Breast epithelium (tissue), 4 donors: ENCODE measurements at places on chromosomes 3 and 15. TPM values are rescaled to one million over a fixed set of nuclear protein-coding genes. Genes with fewer than 3 reads are reported as not detected.

NR2E3 gene
- not detected for total RNA-seq

SEC22A gene
- 33.1 TPM for total RNA-seq

SYNPR gene
- not detected for total RNA-seq

LSMEM2 gene
- total RNA-seq, result not detected

TMEM43 gene
- 90.5 TPM for total RNA-seq

CCRL2 gene
- 4.1 TPM for total RNA-seq

- DNase-seq, result no peak
These were observed 69.9 kb downstream of the FILIP1L start for GRCh38 chr3:100044369-100044768.

GRCh38 chr15:40279437-40280141 lies 3.3 kb downstream of the ANKRD63 start:
- peak; percentile 79 for DNase-seq

DNA sequence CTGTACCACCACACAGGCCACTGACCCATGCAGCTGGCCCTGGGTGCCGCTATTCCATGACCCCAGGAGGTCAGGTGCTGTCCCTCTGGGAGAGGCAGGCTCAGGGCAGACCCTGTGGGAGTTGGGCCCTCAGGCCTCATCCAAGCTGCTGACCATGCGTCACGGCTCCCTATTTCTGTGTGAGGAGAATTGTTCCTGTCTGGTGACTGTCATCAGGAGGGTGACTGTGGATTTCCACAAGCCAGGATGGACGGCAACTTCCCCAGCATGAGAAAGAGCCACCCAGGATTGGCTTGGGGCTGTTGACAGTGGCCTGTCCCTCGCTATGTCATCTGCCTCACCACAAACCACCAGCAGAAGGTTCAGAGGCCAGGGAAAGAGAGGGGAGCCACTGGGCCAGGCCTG lies 41.4 kb downstream of the ZDHHC19 start:
- no peak for DNase-seq

DNA sequence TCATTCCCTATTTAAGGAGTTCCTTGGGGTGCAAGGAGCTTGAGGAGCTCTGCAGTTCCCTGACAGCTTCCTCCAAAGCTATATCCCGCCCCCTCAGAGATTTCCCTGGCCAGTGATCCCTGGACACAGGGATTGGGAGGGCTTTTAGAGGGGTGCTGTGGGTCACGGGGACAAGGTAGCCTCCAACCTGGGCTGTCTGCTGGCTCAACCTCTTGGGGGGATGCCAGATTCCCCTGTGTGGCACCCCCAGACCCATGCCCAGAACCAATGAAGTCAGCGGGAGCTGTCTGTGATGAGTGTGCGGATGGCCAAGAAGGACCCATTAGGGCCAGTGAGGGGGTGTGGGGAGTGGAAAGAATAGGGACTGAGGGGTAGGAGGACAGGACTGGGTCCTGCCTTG lies 21.0 kb upstream of the ATP2B2 start:
- DNase-seq, result peak; percentile 25

DNA sequence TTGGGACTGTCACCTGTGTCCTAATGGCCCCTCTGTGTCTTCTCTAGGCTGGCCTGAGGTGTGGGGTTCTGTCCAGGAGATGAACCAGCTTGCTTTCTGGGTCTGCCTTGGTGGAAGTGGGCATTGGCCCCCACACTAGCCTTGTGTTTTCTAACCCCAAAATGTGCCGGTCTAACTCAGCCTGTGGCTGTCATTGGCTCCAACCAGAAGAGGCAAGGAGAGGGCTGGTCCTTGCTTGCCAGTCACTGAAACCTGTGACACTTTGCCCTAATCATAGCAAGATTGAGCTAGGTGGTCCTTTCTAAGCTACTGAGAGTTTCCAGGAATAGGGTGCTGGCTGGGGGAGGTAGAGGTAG lies 2.2 kb downstream of the C15orf39 start:
- DNase-seq, result no peak

DNA sequence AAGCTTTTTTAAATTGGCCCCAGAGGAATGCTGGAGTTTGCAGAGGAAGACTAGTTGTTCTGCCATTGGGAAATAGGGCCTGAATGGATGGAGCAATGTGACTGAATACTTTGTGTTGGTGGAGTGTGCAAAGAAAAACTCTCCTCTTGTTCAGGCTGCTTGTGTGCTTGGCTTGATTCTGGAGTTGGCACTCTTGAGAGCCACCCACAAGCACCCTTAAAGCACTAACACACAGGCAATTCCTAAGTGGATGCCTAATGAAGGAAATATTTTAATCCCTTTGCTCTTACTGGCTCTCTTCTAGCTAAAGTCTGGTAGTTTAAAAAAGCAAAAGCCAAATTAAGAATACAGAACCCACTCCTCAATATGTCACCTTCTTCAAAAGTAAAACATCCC lies 304.4 kb upstream of the C2CD4B start:
- DNase-seq, result no peak

DNA sequence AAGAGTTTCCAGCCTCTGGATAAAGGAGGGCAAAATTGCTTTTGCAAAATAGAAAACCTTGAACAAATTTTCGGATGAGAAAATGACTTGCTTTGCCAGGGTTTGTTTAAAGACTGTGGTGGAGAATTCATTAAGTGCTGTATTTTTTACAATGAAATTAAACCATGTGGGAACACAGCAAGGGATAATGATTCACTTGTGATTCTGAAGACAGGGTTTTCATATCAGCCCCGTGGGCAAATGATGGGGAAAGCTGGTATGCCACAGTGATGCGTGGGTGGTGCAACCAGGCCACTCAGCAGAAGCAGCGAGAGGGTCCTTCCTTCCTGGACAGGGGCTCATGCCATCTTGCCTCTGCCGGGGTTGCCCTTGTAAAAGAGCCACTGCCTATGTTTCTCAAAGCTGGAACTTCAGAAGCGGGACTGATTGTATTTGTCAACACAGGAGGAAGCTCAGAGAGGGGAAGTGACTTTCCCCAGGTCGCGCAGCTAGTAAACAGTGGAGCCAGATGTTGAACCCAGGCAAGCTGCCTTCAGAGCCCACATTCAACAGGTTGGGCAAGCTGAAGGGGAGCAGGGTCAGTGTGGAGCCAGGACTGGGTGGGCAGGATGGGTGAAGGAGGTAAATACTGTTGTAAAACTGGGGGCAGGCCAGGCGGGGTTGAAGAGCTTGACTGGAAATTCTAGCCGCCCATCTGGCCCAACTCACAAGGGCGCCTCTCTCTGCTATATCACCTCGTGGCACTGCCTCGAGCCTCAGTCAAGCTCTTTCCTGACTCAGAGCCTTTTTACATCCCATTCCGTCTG lies 79.1 kb downstream of the TOP2B start:
- no peak for DNase-seq
